Upper lobe of left lung (tissue), 6 donors: ENCODE measurements at places on chromosomes 2 and 18. TPM values are rescaled to one million over a fixed set of nuclear protein-coding genes. Genes with fewer than 3 reads are reported as not detected.

DNA sequence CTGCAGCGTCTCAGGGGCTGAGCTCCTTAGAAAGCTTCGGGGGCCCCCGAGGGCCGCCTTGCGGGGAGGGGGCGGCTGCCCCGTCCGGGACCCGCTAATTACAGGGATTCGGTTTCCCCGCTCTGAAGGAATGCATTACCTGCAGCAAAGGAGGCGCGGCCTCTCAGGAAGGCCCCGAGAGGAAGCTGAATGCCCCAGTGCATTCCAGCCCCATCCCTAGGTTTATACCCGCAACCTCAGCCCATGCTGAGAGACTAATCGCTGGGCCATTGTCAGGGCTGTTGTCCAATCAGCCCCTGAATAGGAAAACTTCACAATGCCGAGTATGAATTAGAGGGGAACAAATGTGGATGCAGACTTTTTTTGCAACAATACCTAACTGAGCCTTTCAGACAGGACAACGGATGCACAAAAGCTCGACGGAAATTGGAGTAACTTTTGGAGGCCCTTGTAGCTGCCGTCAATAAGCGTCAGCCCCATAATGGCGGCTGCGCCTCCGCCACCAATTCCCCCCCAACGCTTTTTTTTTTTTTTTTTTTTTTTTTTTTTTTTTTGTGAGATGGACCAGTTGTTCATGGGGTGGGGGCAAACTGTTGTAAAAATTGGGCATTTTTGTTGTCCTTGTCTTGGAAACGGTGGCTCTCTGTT is 138.6 kb upstream of the SIX3 start:
- H3K4me3 ChIP-seq, result no peak overlapping the region
- no peak for DNase-seq
- no peaks in the 10 kb centered on the region for H3K36me3 ChIP-seq
- H3K27ac ChIP-seq, result no peak overlapping the region

DNA sequence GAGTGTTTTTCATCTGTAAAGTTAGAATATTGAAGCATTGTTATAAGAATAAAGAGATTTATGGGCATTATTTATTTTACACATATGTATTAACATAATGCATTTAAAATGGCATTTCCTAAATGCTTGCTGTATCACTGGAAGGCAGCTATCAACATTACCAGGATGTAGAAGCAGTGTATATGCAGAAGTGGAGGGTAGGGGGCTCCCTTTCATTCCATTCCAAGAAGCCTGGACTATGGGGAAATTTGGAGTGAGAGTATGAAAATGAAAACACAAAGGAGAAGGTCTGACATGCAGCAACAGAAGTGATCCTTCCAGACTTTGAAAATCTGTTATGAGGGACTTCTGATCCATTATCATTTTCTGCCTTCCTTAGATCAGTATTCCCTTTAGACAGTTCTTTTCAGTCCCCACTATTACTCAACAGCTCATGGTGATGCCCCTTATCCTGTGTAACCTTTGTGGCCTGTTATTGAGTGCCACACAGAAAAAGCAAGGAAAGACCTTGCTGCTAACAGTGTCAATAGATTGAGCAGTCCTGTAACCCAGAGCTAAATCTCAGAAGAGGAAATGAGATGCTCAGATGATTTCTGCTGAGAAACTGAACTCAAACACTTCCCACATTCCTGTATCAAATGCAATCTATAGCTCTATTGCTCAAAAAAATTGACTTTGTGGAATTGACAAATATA is 216.6 kb downstream of the HNMT start:
- H3K4me3 ChIP-seq, result no peak overlapping the region
- no peaks in the 10 kb centered on the region for H3K4me1 ChIP-seq
- H3K27ac ChIP-seq, result no peak overlapping the region
- H3K36me3 ChIP-seq, result no peaks in the 10 kb centered on the region
- no peaks in the 10 kb centered on the region for H3K27me3 ChIP-seq

- H3K36me3 ChIP-seq, result no peaks in the 10 kb centered on the region
- H3K4me1 ChIP-seq, result peaks cover 13% of the 10 kb centered on the region
- no peak overlapping the region for H3K27ac ChIP-seq
- no peaks in the 10 kb centered on the region for H3K27me3 ChIP-seq
Observed at GRCh38 chr2:144240656-144241339, 279.1 kb downstream of the ZEB2 start.

DNA sequence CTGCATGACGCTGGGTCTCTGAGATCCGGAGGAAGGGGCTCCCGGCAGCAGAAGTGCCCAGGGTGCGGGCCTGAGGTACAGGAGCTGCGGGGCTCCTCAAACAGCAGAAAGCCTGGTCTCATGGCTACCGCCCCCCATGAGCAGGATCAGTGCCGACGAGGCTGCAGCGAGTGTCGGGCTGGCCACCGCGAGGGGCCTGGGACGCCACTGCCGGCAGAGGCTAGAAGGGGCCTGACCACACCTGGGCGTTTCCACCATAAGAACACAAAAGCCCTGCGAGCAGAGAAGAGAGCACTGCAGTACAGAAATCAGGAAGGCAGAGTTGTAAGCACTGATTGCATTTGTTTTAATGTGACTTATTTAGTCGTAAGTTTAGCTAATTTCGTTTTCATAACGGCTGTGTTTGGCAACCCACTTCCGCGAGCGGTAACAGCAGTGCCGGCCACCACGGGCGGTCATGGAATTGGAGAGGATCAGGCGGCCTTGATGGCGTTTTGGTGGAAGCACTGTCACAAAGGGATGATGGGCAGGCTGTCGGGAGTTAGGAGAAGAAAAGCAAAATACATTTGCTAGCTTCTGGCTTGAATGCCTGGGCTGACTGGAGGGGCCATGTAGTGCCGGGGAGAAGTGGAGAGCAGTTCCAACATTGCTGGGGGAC is 117.4 kb downstream of the HDAC4 start:
- no peak overlapping the region for H3K27ac ChIP-seq
- no peaks in the 10 kb centered on the region for H3K36me3 ChIP-seq
- peaks cover 34% of the 10 kb centered on the region for H3K4me1 ChIP-seq

- peaks cover 34% of the 10 kb centered on the region for H3K4me1 ChIP-seq
- peak overlapping the region; percentile 62 for H3K27ac ChIP-seq
Observed at GRCh38 chr2:224927646-224928173, 114.6 kb downstream of the DOCK10 start.

GRCh38 chr2:225466891-225467604 is 67.5 kb downstream of the NYAP2 start:
- no peaks in the 10 kb centered on the region for H3K4me1 ChIP-seq
- H3K36me3 ChIP-seq, result no peaks in the 10 kb centered on the region
- H3K27me3 ChIP-seq, result no peaks in the 10 kb centered on the region
- no peak for DNase-seq
- H3K27ac ChIP-seq, result no peak overlapping the region

- no peaks in the 10 kb centered on the region for H3K36me3 ChIP-seq
- no peak overlapping the region for H3K4me3 ChIP-seq
- H3K27me3 ChIP-seq, result peaks cover 5% of the 10 kb centered on the region
- no peak for DNase-seq
- H3K4me1 ChIP-seq, result peaks cover 11% of the 10 kb centered on the region
- no peak overlapping the region for H3K27ac ChIP-seq
Observed at GRCh38 chr2:232880764-232881351, 10.8 kb downstream of the SNORC start.

DNA sequence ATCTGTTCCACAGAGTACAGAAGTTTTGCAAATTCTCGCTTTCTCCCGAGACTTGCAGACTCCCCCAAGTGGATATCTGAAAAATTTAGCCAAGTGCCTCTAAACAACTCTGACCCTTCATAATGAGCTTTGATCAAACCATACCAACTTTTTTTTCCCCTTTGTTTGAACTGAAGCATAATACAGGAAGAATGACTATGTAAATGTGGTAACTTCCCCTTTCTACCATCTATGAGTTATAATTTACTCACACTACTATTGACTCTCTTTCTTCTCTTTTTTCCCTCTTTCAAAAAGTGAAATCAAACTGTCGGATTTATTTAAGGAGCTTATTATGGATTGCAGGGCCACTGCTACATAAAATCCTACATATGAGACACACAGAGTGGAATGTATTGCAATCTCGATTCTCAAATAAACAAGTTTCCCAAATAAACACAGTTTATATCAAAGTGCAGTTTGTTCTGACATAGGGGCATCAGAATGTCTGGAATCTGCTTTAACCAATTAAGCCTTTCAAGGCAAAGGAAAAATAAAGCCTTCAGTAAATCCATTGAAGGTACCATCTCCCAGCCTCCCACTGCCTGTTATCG is 1.4 kb upstream of the ZNF804A start:
- no peaks in the 10 kb centered on the region for H3K27me3 ChIP-seq
- peak overlapping the region; percentile 79 for H3K27ac ChIP-seq
- DNase-seq, result no peak
- H3K4me1 ChIP-seq, result no peaks in the 10 kb centered on the region

- H3K27me3 ChIP-seq, result no peaks in the 10 kb centered on the region
- peaks cover 10% of the 10 kb centered on the region for H3K4me1 ChIP-seq
- H3K36me3 ChIP-seq, result no peaks in the 10 kb centered on the region
- no peak overlapping the region for H3K27ac ChIP-seq
- no peak overlapping the region for H3K4me3 ChIP-seq
Observed at GRCh38 chr2:239496700-239497099, 95.9 kb upstream of the HDAC4 start.

GRCh38 chr2:227608561-227609338 is 5.9 kb downstream of the SCYGR3 start:
- H3K4me3 ChIP-seq, result no peak overlapping the region
- H3K27ac ChIP-seq, result no peak overlapping the region
- H3K27me3 ChIP-seq, result no peaks in the 10 kb centered on the region
- H3K36me3 ChIP-seq, result no peaks in the 10 kb centered on the region
- H3K4me1 ChIP-seq, result no peaks in the 10 kb centered on the region

- H3K4me1 ChIP-seq, result peaks cover 5% of the 10 kb centered on the region
- no peak overlapping the region for H3K4me3 ChIP-seq
- no peak overlapping the region for H3K27ac ChIP-seq
- no peaks in the 10 kb centered on the region for H3K27me3 ChIP-seq
- no peak for DNase-seq
Observed at GRCh38 chr2:9029721-9030120, 26.2 kb upstream of the MBOAT2 start.

The FAM228A gene
- 1.4 TPM for total RNA-seq

The LRATD1 gene
- total RNA-seq, result 3.1 TPM

The ASNSD1 gene
- 32.5 TPM for total RNA-seq

The LHCGR gene
- not detected for total RNA-seq

The ASXL3 gene
- 0.57 TPM for total RNA-seq

The SNORC gene
- total RNA-seq, result 1.5 TPM

The LAMA3 gene
- 105 TPM for total RNA-seq
